ENCODE measurements at places on chromosomes 1 and 21. TPM values are rescaled to one million over a fixed set of nuclear protein-coding genes. Genes with fewer than 3 reads are reported as not detected.

Gene DIRAS3
- not detected for total RNA-seq

Gene RGS13
- total RNA-seq = 0.22 TPM

Gene NBL1
- total RNA-seq = 141 TPM

Gene TOE1
- total RNA-seq = 19.5 TPM

Gene PGLYRP4
- total RNA-seq = not detected

Gene EPHB2
- 21.0 TPM for total RNA-seq

Gene GPN2
- total RNA-seq = 24.6 TPM
